ENCODE measurements at places on chromosomes 12 and 14.
A peak's percentile ranks its signal among the peaks of the same experiment; 100 is the strongest.

DNA sequence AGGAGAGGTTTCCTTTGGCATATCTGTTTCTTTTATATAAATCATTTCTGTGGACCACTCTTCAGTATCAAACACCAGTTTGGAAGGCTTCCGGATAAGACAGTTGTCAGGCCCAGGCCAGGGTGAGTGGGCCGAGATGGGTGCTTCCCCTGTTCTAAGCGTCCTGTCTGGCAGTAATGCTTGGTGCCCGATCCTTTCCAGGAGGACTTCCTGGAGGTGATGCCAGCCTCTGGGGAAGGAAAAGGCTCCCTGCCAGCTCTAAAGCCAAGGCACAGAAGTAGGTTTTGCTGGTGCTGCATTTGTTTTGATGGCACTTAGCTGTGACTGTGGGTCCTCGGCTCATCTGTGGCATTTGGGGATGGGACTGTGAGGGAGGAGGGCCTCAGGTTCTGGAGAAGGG, 124.4 kb upstream of the RTL1 start:
- DNase-seq, result no peak

DNA sequence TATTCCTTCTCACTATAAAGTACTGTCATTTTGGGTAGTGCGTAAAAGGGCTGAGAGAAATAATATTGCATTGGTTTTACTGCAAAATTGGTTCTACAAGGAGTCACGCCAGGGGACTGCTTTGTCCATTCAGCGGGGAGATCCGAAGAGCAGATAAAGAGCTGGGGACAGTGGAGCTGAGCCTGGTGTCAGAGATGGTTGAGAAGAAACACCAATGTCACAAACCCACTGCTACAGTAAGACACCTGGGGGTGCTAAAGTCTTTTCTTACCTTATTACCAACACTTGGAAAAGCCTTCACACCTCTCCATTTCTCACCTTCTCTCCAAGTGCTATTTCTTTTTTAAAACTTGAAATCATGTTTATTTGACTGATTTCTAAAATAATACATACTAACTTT, 14.1 kb downstream of the IL31 start:
- DNase-seq, result no peak

DNA sequence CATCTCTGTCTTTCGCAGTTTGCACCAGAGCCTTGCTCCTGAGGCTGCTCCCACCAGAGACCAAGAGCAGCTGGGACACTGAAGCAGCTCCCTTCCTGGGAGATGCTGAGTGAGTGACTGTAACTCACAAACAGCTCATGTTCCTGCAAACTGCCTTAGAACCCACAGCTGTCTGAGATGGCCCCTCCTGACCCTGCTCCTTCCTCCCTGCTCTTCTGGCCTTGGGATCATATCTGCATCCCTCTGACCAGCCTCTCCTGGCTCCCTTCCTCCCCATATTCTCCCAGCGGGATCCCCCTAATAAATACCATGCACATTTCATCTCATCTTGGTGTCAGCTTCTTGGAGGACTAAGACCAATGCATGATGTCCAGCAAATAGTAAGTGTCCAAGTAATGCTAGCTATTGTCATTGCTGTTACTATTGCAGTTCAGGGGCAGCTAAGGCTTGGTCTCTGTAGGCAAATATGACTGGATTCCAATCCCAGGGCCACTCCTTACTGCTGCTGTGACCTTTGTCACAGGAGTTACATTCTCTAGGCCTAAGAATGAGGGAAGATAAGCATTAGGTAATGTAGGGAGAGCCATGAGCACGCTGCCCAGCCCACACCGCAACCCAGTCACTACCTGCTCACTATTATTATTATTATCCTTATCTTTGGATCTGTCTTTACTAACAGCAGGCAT, 47.9 kb downstream of the SYNE3 start:
- DNase-seq, result no peak

DNA sequence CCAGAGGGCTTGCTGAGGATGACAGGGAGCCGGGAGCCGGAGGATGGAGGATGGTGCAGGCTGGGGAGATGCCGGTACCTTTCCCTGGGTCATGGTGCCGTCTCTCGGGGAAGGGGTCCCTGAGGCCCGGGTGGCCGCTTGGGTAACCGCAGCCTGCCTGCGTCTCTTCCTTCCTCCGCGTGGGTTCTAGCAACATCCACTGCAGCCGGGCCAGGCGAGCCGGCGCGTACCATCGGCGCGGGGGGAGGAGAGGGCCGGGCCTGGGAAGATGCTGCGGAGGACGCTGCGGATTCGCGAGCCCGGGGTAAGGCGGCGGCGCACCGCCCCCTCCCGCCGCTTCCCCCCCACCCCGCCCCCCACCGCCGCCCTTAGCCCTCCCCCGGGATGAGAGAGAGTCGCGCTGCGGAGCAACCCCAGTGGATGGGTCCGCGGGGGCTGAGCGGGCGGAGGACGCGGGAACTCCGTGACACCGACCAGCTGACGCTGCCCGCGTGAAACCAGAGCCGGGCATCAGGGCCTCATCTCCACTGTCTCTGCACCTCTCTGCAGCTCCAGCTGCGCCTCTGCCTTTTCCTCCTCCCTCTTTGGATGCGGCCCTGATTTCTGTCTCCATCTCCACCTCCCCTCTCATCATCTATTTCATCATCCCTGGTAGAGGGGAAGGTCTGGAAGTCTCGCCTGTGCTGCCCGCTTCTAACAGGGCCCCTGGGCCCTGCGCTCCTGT, at the start of gene FAIM2:
Gene FAIM2 (minus strand): TSS at position 201 of the 724 bp plus-strand sequence. CDS start 108 bp downstream, at position 93.
- DNase-seq, result no peak

DNA sequence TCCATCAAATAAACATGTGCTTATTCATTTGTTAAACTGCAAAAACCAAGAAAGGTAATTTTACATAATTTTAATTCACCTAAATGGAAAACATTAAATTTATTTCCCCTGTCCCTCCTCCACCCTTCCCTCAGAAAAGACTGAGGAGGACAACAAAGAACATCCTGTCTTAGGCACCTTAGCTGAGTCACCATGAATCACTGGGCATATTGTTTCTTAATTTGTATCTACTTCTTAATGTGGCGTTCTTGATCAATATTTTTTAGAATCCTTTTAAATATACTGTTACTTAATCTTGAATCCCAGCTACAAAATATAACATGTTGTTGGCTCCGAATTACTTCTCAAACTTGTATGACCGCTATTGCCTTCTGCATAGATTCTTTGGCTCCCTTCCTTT, 23.5 kb downstream of the SIX6 start:
- no peak for DNase-seq

GRCh38 chr14:96279564-96279963, 23.6 kb downstream of the BDKRB1 start:
- DNase-seq, result no peak

DNA sequence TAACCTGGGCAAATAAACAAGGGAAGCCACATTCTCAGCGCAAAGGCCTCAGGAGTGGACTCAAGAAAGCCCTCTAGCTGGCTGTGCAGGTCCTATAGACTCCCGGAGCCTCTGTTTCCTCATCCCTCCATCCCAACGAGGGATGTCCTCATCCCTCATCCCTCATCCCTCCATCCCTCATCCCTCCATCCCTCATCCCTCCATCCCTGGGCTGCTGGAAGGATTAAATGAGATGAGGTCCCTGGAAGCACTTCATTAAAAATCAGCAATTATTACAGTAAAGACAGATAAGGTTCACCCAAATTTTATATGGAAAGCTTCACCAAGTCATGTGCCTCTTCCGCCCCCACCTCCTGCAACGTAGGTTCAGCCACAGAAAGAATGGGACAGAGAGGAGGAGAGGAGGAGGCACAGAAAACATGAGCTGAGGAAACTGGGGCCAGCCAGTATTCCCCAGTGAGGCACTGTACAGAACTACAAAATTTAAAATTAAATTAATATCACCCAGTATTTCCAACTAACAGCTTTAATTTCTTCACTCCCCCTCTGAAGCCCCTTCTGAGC, 4.8 kb downstream of the ITPK1 start:
- no peak for DNase-seq

DNA sequence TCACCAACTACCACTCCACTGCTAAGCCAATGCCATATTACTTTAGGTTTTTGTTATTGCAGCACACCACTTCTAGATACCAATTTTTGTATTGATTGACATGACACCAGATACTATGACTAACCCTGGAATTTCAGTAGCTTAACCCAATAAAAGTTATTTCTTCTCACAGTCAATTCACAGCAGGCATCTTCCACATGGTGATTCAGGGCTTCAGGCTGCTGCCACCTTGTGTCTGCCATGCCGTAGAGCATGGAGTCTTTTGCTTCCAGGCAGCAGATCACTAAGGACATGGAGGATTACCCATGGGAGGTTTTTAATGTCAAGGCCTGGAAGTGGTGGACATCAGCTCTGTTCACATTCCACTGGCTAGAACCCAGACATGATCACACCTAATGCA, 56.4 kb upstream of the LTA4H start:
- no peak for DNase-seq

DNA sequence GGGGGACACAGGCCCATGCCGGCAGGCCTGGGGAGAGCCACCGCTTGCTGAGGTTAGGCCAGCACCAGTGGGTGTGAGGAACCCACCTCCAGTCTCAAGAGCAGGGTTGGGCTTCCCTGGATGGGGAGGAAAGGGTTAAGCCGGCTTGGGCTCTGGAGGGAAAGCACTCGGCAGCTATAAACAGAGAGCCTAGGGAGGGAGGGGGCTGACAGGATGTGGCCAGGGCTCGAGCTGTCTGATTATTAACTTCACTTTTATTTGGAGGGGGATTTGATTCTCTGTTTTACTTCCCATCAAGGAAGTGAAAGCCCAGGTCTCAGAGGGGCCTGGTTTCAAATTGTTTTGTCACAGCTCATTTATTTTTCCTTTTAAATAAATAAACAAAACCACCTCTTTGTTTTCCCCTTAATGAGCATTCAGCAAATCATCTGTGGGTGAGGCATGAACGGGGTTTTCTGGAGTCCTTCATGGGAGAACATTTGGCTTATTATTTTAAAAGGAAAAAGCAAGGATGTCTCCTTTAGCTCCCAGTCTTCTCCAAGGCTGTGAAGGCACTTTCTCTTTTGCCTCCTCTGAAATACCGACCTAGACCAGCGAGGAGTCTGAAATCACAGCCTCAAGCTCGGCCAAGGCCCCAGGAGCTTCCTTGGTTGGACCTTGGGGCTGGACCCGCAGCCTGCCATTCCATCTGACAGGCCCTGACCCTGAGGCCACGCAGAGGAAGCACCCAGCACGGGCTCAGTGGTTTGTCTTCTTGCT, 21.9 kb upstream of the ZFP36L1 start:
- peak; percentile 60 for DNase-seq
